Uterus (tissue), 4 donors: ENCODE measurements at places on chromosomes 4 and X.

- no peak for DNase-seq
These were observed 281.7 kb upstream of the PITX2 start for GRCh38 chr4:110904435-110905065.

DNA sequence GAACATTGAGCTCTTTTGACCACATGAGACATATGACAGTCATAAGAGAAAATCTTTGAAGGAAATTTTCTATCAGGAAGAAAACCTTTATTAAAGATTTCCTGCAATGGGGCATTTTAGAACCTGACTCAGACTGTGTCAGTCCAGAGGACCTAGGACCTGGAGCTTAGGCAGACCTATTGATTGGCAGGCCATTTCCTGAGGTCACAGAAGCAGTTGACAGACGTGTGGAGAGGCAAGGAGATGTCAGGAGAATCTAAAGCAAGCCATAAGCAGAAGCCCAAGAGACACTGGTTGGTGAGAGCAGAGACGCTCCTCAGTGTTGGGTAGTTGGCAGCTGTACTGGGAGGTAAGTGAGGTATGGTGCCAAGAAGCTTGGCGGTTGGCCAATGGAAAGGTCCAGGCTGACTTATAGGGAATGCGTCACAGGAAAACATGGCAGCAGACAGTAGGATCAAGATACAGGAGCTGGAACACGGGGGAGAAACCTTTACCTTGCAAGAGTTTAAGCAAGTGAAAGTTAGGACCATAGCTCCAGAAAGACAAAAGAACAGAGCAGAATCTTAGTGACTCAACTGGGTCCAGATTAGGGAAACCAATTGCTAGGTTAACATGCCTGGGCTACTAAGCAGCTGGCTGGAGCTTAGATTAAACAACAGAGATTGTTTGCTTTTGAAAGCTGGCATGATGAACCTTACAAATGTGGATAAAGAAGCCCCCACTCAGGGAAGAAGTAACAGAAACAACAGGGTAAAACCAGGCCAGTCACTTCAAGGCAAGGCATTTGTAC lies 18.6 kb downstream of the PALLD start:
- no peak for DNase-seq

DNA sequence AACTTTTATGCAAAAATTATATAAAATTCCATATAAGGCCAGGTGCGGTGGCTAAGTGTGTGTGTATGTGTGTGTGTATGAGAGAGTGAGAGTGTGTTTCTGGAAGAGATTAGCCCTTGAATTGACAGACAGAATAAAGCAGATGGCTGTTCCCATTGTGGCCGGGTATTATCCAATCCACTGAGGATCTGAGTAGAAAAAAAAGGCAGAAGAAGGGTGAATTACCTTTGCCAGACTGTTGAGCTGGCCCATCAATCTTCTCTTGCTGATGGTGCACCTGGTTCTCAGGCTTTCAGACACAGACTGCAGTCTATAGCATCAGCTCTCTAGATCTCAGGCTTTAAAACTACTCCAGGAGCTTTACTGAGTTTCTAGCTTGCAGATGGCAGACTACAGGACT lies 92.2 kb upstream of the SLIT2 start:
- no peak for DNase-seq

GRCh38 chrX:49191574-49192011 lies 5.4 kb upstream of the PRICKLE3 start:
- no peak for DNase-seq

DNA sequence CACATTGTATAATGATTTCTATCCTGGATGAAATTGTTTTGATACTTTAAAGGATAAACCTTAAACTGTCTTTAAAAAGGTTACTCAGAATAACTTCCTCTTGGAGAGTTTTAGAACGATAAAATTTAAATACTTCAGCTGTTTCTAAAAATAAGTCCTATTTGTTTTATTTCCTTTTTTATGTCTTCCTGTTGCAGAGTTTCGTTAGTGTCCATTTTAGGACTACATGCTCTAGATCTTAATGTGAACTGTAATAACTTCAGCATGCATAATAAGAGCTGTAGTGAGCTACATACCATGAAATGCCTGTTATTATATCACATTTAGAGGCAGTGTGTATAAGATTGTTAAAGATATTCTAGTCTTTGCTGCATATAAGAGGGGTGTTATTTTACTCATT lies 14.6 kb downstream of the ATP10D start:
- no peak for DNase-seq

GRCh38 chrX:130196466-130196865 lies 24.7 kb downstream of the RAB33A start:
- no peak for DNase-seq

- no peak for DNase-seq
These were observed 812.3 kb upstream of the FRG1 start for GRCh38 chr4:189128341-189128740.

DNA sequence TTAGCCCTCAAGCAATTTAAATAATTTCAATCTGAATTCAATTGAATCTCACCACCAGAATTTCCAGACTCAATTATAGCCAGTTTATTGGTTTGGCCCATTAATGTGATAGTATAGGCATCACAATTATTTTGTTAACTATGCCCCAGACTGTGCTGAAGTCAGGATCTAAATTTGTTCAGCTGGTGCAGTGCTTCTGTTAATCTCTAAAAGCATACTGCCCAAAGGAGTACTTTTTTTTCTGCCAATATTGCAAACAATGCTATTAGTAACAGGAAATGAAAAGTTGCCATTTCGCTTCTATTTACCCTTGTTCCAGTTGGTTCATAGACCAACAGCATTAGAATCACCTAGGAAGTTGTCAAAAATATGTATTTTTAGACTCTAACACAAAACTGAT lies 171.0 kb downstream of the GPM6A start:
- DNase-seq: no peak

DNA sequence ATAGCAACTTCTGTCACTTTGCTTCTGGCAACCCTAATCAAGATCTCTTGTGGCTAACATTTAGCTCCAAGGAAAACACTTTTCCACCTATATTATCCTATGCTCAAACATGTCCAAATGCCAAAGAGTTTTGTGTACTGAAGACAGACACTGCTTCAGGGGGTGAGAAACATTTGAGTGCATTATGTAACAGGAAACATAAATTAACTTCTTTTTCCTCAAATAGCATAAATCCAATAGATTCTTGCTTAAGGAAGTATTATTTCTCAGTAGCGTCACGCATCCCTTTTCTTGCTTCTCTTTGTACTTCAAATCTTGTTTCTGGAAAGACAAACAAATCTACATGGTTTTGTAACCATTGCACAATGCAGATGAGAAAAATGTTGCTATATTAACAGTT lies 839.1 kb downstream of the GLUD2 start:
- DNase-seq: no peak

DNA sequence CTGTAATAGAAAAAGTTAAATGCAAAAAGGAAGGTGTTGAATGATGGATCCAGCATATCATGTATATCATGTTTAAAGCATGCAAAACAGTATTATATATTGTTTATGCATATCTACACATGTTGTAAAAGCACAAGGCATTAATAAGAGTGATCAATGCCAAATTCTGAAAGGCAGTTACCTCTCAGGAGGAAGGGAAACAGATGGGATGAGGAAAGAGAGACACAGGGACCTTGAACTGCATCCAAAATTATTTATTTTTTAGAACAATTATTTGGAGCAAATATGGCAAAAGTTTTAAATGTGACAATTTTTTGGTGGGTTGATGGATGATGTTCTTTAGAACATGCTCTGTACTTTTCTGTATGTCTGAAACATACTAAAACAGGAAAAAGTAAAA lies 193.4 kb downstream of the CLCN4 start:
- no peak for DNase-seq

DNA sequence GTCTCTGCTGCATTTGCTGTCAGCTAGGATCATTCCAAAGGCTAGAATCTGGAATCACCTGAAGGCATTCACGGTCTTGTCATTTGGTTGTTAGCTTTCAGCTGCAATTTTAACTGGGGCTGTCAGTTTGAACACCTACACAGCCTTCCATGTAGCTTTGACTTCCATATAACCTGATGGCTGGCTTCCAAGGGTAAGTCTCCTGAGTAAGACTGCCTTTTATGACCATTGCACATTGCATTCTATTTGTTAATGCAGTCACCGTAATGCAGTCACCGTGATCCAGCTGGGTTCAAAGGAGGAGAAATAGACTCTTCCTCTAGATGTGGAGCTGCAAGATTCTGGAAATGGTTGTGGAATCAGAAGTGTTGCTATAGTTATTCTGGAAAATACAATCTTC lies 1284.2 kb downstream of the ADGRL3 start:
- DNase-seq: no peak

- DNase-seq: no peak
These were observed 90.7 kb downstream of the SHROOM3 start for GRCh38 chr4:76525751-76526150.

- no peak for DNase-seq
These were observed 17.6 kb downstream of the ADRA2C start for GRCh38 chr4:3783693-3784306.

- no peak for DNase-seq
These were observed 35.0 kb upstream of the GNPDA2 start for GRCh38 chr4:44761306-44761705.

DNA sequence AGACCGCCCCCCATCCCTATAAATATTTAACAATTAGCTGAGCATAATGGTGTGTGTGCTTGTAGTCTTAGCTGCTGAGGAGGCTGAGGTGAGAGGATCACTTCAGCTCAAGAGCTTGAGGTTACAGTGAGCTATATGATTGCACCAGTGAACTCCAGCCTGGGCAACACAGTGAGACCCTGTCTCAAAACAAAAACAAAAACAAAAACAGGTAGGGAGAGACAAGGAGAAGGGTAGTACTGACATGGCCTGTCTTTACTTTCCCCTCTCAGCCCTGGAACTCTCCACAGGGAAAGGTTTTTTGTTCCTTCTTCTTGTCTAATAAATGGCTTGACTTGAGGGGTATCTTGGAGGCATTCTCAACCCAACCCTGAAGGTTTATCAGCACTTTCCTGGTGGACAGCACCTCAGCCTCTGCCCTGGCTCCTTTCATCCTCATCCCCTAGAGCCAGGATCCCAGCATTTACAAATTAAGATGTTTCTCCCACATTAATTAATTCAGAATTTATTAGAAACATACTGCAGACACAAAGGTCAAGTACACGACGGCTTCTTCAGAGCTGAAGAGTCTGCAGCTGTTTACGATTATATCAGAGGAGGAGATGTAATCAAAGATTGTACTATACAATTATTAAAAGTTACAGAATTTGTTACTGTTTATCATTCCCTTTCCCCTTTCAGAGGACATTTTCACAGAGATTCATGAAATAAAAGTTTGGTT lies 131.8 kb downstream of the AFF1 start:
- no peak for DNase-seq

- no peak for DNase-seq
These were observed 4.0 kb downstream of the TMEM164 start for GRCh38 chrX:110006821-110007375.

GRCh38 chr4:87975466-87975865 lies at the start of gene SPP1:
TSS of gene SPP1 (plus strand) at chr4:87975714. CDS start at chr4:87976896, 1,182 bp downstream.
- DNase-seq: no peak

DNA sequence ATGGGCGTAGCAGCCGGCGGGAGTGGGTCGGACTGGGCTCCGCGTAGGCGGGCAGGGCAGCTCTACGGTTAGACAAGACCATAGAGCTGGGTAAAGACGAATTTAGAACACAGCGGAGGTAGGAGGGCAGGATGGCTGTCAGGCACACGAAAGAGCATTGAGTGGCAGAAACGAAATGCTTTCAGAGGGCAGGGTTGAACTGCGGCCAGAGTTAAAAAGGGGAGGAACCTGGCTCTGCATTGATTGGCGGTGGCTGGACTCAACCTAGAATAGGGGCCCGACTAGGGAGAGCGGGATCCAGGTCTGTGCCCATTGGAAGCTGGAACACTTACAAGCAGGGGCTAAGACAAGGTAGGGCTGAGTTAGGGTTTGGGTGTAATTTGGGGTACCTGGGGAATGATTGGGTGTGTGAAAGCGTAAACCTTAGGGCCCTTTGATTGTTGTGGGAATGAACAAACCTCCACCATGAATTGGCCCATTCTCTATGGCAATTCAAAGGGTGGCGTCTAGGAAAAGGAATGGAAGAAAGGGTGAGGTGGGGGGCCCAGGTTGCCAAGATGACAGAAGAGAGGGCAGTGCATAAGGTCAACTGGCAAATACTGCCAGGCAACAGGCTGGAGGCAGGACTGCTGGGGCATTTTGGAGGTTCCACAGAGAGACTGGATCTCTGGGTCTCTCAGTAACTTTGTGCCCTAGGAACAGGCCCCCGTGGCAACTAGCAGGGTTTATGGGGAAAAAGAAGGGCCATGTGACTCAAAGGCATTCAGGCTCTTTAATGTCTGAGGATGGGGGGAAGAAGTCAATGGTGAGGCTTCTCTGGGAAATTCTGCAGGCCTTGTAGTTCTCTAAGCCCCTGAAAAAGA lies 911 bp upstream of the ELK1 start:
- no peak for DNase-seq

GRCh38 chrX:53251307-53251706 lies 26.3 kb upstream of the KDM5C start:
- DNase-seq: no peak

GRCh38 chr4:48954314-48954713 lies 31.8 kb upstream of the CWH43 start:
- no peak for DNase-seq

- DNase-seq: no peak
These were observed 131.6 kb downstream of the SLIT2 start for GRCh38 chr4:20383283-20383682.

DNA sequence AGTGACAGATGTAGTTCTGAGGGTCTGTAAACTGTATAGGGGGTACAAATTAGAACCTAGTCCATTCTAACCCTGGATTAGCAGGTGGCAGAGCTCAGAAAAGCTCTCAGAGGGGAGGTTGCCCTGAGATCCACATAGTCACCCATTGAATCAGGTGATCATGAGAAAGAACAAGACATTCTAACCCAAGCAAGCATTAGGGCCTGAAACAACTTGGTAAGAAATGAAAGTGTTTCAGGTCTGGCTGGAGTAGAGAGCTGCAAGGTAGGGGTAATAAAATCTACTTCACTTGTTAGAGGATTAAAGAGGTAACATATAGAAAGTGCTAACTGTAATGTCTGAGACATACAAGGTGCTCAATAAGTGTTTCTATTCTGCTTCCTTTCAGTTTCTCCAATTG lies 8.8 kb upstream of the BMP2K start:
- DNase-seq: no peak

GRCh38 chr4:19051831-19052230 lies 1030.3 kb upstream of the LCORL start:
- no peak for DNase-seq

GRCh38 chrX:109300415-109300814 lies 181.5 kb downstream of the GUCY2F start:
- no peak for DNase-seq

- no peak for DNase-seq
These were observed 3.8 kb downstream of the UGT2A1 start for GRCh38 chr4:69649207-69649606.
